A549 treated with RU486 at 1 μM for 4 hours (cell line): ENCODE measurements at places on chromosomes 12 and 14. TPM values are rescaled to one million over a fixed set of nuclear protein-coding genes. Genes with fewer than 3 reads are reported as not detected.

Gene TMTC1
- total RNA-seq: 0.01 to 0.18 TPM (median 0.09 TPM) in 5 replicates

Gene PARP2
- total RNA-seq: 19.5 to 25.9 TPM (median 22.4 TPM) in 5 replicates

Gene EGLN3
- 4.1 to 6.0 TPM (median 4.5 TPM) in 5 replicates for total RNA-seq

Gene SDR9C7
- not detected in 5 replicates for total RNA-seq

Gene CNTN1
- total RNA-seq: 44.4 to 61.2 TPM (median 56.7 TPM) in 5 replicates
